Stimulated activated CD4-positive, alpha-beta T cell treated with anti-CD3 and anti-CD28 coated beads, Interleukin-4, amount 100 ng/mL, for 48 hours (primary cell): ENCODE measurements at places on chromosomes 7 and 10.

- no peak for DNase-seq
Observed at GRCh38 chr10:47354165-47354564, 6.0 kb downstream of the RBP3 start.

- DNase-seq, result no peak
Observed at GRCh38 chr10:24622781-24623301, 100.8 kb downstream of the ARHGAP21 start.

DNA sequence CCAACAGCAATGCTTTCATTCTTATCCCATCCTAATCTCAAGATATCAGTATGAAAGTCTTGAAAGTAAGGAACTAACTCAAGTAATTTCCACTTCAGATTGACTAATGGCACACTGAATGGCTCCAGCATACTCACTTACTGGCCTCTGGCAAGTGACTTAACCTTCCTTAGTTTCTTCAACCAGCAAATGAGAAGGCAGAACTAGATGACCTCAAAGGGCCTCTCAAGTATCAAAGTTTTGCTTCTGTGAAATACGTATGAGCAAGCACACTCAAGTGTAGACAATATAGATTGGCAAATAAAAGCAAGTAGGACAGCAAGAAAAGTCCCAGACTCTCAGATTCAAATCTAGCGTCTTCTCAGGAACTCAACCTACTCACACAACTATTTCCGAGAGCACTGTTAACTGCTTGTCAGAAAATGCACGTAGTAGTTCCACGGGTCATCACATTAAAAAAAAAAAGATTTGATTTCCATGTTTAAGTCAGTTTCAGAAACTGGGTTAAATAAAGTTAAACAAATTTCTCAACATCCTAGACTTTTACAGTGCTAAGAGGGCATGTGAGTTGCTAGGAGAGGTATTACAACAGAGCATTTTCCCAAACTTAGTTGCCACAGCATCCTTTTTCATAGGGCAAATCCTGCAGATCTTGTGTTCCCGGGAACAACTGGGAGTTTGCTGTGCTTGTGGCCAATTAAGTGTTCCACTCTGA is 276.9 kb upstream of the KLF14 start:
- no peak for DNase-seq

DNA sequence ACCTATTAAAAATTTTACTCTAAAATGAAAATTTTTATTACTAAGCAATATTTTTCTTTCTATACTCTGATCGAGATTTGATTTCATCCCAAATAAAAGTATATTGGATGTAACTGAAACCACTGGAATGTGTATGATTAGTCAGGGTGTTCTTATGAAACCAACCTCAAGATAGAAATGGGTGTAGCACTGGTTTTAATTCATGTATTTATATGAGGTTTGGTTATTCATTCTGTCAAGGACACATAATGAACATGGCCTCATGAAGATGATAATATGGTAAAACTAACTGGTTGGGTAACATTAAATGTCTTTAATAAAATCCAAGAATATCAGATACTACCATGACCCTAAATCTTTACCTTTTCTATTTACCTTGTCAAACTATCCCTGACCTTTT is 197.7 kb downstream of the SEMA3A start:
- DNase-seq, result no peak

DNA sequence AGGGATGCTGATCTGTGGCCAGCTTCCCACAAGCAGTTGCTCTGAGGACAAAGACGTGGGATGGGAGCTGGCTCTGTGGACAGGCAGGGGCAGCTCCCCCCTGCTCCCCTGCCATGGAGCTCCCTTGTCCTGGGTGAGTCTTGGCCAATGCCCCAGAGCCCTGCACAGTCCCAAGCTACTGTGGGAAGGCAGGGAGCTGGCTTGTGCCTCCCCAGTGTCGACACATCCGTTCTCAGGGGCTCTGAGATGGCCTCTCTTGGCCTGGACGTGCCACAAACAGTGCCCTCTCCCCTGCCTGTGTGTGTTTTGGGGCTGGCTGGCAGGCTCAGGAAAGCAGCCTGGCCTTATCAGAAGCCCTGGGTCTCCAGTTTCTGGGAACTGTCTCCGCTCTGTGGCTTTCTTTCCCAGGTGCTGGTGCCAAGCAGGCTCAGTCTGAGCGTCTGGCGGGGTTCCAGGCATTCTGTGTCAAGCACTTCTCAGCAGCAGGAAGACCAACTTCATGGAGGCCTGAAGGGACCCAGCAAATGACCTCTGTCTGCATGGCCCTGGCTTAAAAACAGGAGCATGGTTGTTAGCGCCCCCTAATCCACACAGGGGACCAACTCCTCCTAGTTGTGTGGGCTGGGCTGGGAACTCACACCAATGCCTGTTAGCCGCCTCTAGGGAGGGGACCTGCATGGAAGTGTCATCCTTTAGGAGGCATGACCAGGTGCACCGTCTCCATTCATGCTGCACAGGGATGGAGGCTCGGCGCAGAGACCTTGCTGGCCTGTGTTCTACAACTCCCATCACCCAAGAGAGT is 375.2 kb downstream of the RPS24 start:
- DNase-seq, result no peak

- no peak for DNase-seq
Observed at GRCh38 chr7:50730446-50731400, 52.0 kb downstream of the GRB10 start.
